ENCODE measurements at places on chromosomes 5 and 9.

GRCh38 chr5:96994493-96994892, 58.6 kb downstream of the LNPEP start:
- DNase-seq: no peak

DNA sequence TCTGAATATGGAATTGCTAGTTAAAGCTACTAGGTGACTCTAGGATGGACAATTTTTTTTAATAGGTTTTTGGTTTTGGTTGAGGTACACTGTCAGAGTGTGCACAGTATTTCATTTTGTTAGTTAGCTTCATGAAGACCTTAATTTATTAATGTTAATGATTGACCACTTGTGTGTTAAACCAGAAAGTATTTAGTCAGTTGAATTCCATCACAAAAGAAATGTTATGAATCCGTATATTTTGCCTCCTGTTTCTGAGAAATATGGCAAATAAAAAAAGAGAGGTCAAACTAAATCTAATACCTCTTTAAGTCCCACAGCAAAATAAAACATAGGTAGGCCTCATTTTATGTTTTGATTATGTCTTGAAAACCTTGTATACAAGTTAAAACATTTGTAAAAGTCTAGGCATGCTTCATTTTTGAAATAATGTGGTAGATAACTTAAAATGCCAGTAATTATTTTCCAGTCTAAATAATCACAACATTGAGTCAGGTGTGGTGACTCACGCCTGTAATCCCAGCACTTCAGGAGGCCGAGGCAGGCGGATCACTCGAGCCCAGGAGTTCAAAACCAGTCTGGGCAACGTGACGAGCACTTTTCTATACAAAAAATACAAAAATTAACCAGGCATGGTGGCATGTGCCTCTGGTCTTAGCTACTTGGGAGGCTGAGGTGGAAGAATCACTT, 50.8 kb downstream of the ITGA1 start:
- no peak for DNase-seq

- DNase-seq: no peak
Measured at GRCh38 chr5:143511736-143512135, 108.2 kb upstream of the NR3C1 start.

- DNase-seq: no peak
Measured at GRCh38 chr5:137498301-137498735, 808 bp downstream of the SPOCK1 start.

DNA sequence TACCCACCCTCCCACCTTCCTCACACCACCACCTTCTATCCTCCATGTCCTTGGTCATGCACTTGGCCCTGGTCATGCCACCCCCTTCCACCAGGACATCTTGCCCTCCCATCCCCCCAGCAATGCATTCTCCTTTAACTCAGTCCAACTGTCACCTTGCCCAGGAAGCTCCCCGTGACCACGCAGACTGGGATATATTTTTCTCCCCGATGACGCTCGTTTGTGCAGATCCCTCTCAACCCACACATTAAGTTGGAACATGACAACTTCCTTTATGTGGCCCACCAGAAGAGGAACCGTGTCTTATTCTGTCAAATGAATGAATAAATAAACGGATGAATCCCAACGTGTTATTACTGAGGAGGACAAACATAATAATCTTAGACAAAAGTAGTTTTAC, 82.8 kb upstream of the TAS2R1 start:
- DNase-seq: no peak

DNA sequence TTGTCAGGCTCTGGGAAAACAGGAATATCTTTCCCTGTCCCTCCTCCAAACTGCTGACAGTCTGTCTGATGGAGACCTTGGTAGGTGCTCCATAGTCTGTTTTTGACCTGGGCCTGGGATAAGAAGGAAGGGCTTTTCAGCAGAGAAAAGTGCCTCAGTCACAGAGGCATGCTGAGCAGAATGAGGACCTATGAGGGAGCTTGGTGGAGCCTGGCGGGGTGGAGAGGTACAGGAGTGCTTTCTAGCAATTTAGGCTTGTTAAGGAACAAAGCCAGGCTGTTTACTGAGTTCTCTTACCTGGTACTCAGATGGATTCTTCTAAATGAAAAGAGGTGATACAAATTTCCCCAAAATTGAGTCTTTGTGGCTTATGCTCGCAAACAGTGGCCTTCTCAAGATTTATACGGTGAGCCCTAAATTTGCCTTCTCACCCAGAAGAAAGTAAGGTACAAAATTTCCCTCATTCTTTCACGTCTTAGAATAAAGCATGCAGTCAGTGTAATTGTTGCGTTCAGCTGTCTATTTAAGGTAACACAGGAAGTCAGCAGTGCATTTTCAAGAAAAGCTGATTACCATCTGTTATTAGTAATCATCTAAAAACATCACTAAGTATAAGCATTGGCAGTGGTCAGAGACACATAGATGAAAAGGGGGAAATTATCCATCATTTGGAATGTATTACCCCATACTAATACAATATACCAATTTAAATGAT, 28.6 kb upstream of the IL13 start:
- no peak for DNase-seq

DNA sequence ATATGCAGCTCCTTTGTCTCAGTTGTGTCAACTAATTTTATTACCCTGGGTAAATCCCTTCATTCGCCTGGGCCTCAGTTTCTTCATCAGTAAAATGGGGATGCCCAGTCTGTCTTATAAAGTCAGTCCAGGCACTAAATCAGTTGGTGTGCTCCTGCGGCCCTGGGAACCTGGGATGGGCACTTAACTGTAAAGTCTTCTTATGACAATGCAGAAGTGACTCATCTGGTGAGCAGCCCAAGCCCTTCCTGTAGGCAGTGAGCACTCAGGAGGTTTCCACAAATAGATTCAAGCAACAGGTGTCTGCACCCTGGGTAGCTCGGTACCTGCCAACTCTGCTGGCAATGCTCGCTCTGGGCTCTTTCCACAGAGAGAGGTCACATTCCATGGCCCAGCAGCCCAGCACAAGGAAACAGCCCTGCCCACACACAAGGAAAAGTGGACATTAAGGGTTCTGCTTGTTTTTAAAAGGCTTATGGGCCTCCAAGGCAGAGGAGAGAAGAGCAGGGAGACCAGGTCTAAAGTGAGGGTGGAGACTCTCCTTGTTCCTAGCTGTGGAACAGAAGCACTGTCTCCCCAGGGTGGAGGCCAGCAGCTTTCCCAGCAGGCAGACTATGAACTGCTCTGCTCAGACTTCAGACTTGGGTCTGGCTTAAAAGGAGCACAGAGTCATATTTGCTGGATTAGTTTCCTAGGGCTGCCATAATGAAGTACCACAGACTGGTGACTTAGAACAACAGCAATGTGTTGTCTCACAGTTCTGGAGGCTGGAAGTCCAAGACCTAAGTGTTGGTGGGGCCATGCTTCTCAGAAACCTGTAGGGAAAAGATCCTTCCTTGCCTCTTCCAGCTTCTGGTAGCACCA, 89.7 kb upstream of the ADRA1B start:
- no peak for DNase-seq

DNA sequence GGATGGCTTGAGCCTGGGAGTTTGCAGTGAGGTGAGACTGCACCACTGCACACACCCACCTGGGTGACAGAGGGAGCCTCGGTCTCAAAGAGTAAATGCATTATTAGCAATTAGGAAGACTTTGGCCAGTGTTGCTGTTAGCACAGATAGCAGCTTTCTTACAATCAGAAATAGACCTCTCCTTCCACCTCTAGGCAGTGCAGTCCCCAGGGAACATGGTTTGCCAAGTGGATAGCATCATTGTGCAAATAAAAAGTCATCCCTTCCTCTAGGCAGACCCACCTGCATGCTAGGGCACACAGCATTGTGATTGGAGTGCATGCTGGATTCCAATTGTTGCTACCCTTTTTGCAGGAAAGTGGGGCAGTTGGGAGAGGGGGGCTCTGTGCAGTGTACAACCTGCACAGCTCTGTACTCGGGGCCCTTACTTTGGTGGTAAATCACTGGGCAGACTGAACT, 77.9 kb upstream of the KLF9 start:
- no peak for DNase-seq
